ENCODE measurements at places on chromosomes 2 and 18.
A peak's percentile ranks its signal among the peaks of the same experiment; 100 is the strongest.

- no peak for DNase-seq
Measured at GRCh38 chr2:3041841-3042600, 335.6 kb downstream of the EIPR1 start.

- DNase-seq: no peak
Measured at GRCh38 chr2:40004336-40004735, 225.3 kb upstream of the THUMPD2 start.

GRCh38 chr2:224429441-224429810, 27.5 kb upstream of the FAM124B start:
- no peak for DNase-seq

GRCh38 chr18:23169673-23170044, 34.4 kb downstream of the CABLES1 start:
- no peak for DNase-seq

DNA sequence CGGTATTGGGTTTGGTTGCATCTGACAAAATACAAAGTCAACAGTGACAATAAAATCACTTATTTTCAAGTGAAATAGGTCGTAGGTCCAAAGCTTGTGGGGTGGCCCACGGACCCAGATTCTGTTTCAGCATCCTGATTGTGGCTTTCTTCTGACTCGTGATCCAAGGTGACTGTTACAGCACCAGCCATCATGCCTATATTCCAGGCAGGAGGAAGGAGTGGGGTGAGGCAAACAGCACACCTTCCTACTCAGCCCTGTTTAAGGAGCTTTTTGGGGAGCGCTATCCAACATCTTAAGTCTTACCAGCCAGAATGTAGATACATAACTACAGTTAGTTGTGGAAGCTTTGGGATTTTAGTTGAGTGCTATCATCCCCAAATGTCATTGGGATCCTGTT, 8.7 kb upstream of the SNORC start:
- no peak for DNase-seq

DNA sequence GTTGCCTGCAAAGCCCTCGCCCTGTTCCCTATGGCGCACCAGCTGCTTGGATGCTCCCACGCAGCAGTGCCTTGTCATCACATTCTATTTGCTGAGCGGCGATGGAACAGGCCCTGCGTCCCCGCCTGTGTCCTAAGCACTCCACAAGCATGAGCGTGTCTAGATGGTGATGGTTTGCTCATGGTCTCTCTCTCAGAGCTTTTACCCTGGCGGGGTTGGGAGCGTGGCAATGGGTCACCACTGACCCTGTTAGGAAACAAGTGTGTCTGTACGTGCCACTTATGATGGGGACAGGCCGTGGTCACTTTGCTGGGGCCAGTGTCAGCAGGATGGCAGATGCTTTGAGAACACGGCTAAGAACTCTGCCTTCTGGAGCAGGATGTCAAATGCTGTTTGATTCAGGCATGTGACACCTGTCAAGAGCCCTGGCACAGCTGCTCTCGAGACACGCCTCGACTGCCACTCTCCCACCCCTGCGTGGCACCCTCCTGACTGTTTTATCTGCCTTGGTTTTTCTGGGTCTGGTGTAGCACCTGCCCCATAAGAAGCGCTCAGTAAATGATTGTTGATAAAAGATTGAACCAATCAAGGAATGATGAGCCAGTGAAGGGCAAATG, 44.2 kb downstream of the RRM2 start:
- DNase-seq: no peak

GRCh38 chr2:100703739-100704138, 116.2 kb upstream of the NPAS2 start:
- no peak for DNase-seq

GRCh38 chr2:239382384-239382880, 18.4 kb downstream of the HDAC4 start:
- DNase-seq: no peak

DNA sequence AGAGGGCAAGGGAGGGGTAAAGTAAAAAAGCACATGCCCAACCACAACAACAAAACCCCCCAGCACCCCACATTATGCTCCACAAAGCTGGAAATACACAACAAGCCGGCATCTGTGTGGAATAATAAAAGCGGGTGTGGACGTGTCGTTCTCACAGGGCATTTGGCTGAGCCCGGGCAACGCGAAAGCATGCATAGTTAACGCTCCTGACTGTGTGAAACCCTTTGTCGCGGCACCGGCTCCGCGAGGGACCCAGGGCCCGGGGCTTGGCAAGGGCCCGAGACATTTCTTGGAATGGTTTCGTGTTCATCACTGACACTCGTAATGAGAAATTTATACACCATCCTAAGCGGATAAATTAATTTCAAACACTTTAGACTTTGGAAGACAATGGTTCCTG, 165.6 kb downstream of the INHBB start:
- DNase-seq: no peak

- DNase-seq: peak; percentile 45
Measured at GRCh38 chr2:105866216-105867185, 121.8 kb downstream of the NCK2 start.

DNA sequence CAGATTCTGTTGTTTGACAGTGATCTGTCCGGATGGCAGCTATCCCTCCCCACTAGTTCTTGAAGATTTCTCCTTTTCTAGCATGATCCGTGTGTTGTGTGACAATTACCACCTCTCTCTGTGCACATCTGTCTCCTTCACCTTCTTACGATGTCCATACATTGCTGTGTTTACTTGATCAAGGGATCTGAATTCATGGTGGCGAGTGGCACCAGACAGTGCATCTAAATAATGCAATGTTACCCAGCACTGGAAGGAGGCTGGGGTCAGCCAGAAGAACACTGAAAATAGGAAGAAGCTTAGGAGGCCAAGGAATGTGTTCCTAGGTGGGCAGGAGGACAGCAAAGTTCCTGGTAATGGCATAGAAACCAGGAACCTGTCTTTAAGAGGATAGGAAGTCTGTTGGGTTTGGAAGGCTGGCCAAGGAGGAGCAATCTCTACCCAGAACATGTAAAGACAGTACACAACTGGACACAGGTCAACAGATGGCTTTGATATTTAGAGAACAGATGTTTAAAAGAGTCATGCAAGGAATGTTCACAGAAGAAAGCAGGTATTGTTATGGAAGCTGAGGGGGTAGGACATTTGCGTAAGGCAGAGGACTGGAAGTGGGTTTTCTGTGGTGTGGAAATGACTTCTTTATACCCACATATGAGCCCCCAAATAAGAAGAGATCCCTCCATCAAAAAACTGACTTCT, 126.4 kb downstream of the HRH4 start:
- DNase-seq: no peak

GRCh38 chr2:19336781-19337180, 21.6 kb downstream of the OSR1 start:
- DNase-seq: no peak

DNA sequence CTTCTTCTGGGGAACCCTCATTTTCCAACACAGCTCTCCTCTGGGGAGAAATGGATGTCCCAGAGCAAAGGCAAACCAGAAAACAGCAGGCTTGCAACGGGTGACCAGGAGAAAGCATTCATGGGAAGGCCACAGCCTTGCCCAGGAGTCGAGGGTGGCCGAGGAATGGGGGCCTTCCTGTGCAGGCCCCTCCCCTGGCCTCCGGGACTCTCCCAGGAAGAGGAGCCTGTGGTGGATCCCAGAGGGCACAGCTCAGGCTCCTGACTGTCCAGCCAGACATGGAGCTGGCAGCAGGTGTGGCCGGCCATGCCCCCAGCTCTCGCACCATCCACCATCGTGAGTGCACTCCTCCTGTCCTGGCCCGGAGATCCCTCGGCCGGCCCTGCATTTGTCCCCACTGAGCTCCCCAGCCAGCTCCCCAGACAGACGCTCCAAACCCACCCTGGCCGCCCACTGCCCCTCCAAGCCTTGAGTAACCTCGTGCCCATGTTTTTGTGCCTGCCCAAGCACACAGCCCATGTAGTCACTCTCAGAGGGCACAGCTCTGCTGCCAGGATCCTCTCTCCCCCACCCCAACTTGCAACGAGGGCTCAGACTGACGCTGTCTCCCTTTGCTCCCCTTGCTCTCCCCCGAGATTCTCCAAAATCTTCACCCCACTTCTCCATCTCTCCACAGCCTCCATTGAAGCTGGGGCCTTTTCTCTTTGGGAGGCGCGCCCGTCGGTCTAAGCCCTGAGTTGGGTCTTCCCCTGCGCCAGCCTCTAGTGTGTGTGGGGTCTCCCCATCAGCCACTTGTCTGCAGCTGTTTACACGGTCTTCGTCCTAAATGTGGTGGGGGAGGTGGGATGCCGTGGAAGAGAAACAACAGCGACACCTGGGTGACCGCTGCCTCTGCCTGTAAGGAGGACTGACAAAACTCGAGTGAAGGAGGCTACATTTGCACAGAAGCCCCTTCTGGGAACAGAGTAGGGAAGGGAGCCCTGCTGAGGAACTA, 9.8 kb downstream of the PRLH start:
- DNase-seq: no peak

- DNase-seq: no peak
Measured at GRCh38 chr2:201685156-201685555, 13.3 kb downstream of the MPP4 start.

DNA sequence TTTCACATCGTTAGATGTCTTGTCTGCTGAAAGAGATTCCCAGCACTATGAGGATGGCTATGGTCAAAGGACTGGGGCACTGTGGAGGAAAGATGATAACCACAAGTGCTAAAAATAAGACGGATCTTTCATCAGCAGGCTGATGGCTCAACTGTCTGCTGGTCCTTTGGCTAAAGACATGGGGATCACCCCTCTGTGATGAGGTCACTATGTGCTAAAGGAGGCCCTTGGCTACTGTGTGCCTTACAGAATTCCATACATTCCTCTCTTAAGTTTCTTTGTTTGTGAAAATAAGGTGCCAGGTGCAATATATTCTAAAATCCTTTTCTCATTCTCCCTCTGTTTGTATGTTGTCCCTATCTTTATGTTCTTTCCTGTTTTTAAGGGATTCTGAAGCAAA, 39.7 kb upstream of the LYPD6 start:
- no peak for DNase-seq
